Panc1 (cell line): ENCODE measurements at places on chromosomes 12 and 14.

GRCh38 chr12:85092814-85093370 is 56.7 kb downstream of the LRRIQ1 start:
- H3K36me3 ChIP-seq, result no peaks in the 10 kb centered on the region
- H3K27ac ChIP-seq, result no peak overlapping the region
- H3K4me3 ChIP-seq, result no peak overlapping the region
- peak; percentile 39 for DNase-seq

DNA sequence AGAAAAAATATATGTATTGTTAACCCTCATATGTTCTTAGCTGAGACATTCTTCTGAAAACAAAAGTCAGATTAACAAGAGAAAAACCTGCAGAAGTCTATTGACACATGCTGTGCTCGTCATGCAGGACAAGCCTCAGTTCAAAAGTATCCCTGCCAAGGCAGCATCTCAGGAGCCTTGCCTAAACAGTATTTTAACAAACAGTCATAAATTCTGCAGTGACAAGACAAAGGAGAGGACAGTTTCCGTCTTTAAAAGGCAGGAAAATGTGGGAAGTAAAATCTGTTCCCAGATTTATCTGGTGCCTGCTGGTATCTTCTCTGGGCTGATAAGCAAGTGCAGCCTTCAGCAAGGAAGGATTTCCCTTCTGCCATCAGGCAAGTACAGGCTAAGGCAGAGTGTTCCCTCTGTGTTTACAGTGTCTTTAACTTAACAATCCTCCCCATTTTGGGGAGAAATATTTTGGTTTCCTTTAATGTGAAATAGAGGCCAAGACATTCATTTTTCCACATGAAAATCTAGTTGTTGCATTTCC is 480.2 kb upstream of the CCDC196 start:
- no peak for DNase-seq
- no peaks in the 10 kb centered on the region for H3K36me3 ChIP-seq
- no peak overlapping the region for H3K4me3 ChIP-seq
- no peaks in the 10 kb centered on the region for H3K4me1 ChIP-seq
- no peak overlapping the region for H3K27ac ChIP-seq

DNA sequence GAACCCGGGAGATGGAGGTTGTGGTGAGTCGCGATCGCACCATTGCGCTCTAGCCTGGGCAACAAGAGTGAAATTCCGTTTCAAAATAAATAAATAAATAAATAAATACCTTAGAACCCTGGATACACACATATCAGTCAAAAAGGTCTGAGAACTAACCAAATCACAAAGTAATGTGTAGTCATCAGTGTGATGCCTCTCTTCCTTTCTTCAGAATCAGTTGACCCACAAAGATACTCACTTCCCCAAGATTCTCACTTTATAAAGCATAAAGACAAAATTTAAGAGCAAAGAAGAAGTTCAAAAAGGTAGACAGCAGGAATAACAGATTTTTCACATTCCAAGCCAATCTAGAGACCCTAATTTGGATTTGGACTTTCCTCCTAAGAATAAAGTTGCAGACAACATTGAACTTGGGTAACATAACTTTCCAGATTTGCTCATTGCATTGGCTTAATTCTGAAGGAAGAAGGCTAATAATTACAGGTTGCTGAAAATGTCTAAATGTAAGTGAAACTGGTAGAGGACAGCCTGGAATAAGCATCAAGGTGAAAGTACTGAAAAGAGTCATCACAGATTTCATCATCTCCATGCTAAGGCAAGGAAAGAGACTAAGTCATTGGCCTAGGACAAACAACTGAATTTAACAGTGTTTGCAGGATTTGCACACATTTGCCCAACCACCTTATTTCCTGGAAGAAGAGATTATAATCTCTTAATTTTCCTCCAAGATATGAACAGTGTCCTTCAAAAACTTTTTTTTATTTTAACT is 17.4 kb downstream of the TMED10 start:
- H3K4me3 ChIP-seq, result no peak overlapping the region
- no peaks in the 10 kb centered on the region; the same call in 1 of the 2 replicates for H3K4me1 ChIP-seq
- H3K36me3 ChIP-seq, result no peaks in the 10 kb centered on the region
- no peaks in the 10 kb centered on the region for H3K27me3 ChIP-seq

DNA sequence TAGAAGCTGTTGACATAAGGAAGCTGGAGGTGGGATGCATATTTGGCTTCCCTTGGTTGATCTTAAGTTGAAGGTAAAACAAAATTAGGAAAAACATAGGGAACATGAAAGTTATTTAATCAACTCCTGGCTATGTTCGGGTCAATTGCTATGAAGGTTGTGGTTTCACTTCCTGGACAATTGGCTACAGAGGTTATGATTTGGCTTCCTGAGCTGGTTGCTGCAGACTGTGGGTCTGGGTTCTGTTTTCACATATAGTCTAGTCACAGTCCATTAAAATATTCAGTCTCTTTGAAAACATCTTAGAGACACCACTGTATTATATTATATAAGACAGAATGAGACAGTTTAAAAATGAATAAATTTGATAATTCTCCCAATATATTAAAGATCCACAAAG is 895.2 kb upstream of the USP15 start:
- H3K27ac ChIP-seq, result no peak overlapping the region
- no peaks in the 10 kb centered on the region for H3K4me1 ChIP-seq
- H3K36me3 ChIP-seq, result no peaks in the 10 kb centered on the region
- H3K27me3 ChIP-seq, result no peaks in the 10 kb centered on the region

GRCh38 chr12:14664434-14665023 is 31.9 kb downstream of the GUCY2C start:
- H3K4me1 ChIP-seq, result no peaks in the 10 kb centered on the region
- H3K27me3 ChIP-seq, result no peaks in the 10 kb centered on the region
- H3K27ac ChIP-seq, result no peak overlapping the region
- no peaks in the 10 kb centered on the region for H3K36me3 ChIP-seq
- peak; percentile 12 for DNase-seq

- DNase-seq, result no peak
- H3K4me1 ChIP-seq, result no peaks in the 10 kb centered on the region
- H3K36me3 ChIP-seq, result no peaks in the 10 kb centered on the region
- H3K4me3 ChIP-seq, result no peak overlapping the region
These were observed 7.8 kb upstream of the KRT74 start for GRCh38 chr12:52581481-52581880.

- H3K4me3 ChIP-seq, result no peak overlapping the region
- no peaks in the 10 kb centered on the region for H3K36me3 ChIP-seq
- no peak for DNase-seq
- no peak overlapping the region for H3K27ac ChIP-seq
- H3K4me1 ChIP-seq, result no peaks in the 10 kb centered on the region
- no peaks in the 10 kb centered on the region for H3K27me3 ChIP-seq
These were observed 245.4 kb downstream of the EFCAB11 start for GRCh38 chr14:89708982-89709625.

- H3K36me3 ChIP-seq, result peaks cover 3% of the 10 kb centered on the region; the same call in 1 of the 2 replicates
- H3K4me3 ChIP-seq, result no peak overlapping the region
- H3K27ac ChIP-seq, result no peak overlapping the region
- H3K27me3 ChIP-seq, result no peaks in the 10 kb centered on the region
These were observed 1.8 kb downstream of the ISCA2 start for GRCh38 chr14:74495356-74495755.

DNA sequence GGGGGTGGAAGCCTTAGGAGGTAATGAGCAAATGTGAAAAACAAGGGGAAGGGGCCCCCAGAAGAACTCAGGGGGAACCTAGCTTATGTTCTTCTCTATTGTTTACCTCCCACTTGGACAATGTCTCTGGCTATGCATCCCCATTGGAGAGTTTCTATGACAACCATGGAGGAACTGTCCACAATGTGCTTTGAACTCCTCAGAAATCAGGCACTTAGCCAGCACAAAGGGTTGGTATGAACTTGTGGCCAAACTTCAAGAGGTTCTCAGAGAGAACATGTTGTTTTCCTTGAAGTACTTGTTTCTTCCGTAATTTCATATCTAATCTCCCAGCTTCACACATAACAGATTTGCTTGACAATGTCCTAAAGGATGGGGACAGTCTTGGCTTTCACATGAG is 202.8 kb upstream of the PELI2 start:
- no peaks in the 10 kb centered on the region for H3K36me3 ChIP-seq
- H3K4me1 ChIP-seq, result no peaks in the 10 kb centered on the region
- no peaks in the 10 kb centered on the region for H3K27me3 ChIP-seq
- DNase-seq, result no peak

DNA sequence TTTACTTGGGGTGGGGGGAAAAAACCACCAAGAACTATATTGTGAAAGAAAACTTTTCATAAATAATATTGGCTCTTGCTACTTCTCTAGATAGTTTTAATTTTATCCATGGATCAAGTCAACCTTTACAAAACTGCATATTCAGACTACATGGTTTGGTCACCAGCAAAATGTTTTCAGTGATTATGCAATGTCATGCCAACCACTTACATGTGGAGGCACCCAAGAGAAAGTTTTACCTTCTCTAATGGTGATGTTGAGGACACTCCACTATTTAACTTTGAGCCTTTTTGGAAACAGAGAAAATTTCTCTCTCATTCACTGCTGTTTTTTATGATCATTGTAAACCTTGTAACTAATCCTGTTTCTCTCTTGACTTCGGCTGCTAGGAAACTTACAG is 21.6 kb downstream of the PLCZ1 start:
- H3K4me3 ChIP-seq, result no peak overlapping the region
- H3K27me3 ChIP-seq, result no peaks in the 10 kb centered on the region
- H3K27ac ChIP-seq, result no peak overlapping the region
- no peaks in the 10 kb centered on the region for H3K36me3 ChIP-seq
- no peaks in the 10 kb centered on the region for H3K4me1 ChIP-seq
